ENCODE measurements at places on chromosomes 7 and 10.

- no peak for DNase-seq
Observed at GRCh38 chr7:120717166-120717565, 140.8 kb downstream of the TSPAN12 start.

DNA sequence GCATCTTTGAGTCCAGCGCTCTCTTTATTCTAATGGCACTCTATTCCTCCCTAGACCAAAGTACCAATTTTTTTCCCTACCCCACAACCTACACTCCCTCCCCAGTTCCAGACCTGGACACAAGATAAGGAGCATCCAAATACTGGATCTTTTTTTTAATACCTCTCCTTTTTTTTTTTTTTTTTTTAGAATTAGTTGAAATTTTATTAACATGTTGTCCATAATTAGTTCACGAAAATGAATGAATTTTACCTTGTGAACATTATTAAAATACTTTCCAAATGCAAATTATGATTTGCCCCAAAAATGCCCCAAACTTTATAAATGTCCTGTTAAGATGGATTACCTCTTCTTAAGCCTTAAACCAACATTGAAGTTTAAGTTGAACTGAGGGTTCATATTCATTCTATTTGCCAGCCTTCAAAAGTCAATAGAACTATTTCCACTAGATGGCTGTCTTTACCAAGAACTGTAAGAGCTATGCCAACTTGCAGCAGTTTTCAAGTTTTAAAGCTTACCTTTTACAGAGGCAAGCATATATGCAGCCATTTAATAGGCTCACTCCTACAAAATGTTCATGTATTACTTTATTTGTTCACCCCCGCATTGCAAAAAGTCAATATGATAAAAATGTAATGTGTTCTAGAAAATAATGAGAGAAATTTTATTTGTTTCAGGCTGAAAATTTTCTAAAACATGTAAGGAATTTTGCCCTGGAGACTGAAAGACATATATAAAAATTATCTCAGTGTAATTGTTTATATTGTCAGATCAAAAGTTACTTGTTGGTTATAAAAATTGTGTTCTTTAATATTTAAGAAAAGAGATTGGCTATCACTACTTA lies 39.7 kb upstream of the TNKS2 start:
- DNase-seq = no peak

GRCh38 chr10:95759233-95759826 lies 3.4 kb downstream of the ENTPD1 start:
- DNase-seq = no peak

DNA sequence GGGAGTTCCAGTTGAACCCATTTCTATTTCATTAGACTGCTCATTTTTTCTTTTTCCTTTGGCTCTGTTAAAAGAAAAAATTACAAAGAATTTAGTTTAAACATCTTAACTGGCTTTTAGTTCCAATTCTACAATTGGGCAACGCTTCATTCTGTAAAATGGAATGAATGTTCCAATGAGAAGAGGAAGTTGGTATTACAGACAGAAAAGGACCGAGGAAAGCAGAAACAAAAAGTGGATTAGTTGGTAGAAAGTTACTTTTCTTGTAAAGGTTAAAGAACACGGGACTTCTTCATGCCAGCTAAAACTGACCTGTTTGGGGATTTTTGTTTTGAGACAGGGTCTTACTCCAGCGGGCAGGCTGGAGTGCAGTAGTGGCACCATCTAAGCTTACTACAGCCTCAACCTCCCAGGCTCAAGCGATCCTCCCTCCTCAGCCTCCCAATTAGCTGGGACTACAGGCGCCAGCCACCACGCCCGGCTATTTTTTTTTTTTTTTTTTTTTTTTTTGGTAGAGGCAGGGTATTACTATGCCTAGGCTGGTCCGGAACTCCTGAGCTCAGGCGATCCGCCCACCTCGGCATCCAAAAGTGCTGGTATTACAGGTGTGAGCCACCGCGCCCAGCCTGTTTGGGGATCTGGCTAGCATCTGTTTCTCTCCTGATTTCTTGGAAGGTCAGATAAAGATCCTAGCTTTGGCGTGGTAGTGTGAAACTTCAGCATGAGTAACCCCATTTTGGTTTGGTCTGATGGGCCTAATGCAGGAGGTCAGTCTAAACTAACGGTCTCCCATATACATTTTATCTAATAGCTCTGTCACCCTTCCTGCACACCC lies 1.3 kb upstream of the VDAC2 start:
- DNase-seq = peak; percentile 8

DNA sequence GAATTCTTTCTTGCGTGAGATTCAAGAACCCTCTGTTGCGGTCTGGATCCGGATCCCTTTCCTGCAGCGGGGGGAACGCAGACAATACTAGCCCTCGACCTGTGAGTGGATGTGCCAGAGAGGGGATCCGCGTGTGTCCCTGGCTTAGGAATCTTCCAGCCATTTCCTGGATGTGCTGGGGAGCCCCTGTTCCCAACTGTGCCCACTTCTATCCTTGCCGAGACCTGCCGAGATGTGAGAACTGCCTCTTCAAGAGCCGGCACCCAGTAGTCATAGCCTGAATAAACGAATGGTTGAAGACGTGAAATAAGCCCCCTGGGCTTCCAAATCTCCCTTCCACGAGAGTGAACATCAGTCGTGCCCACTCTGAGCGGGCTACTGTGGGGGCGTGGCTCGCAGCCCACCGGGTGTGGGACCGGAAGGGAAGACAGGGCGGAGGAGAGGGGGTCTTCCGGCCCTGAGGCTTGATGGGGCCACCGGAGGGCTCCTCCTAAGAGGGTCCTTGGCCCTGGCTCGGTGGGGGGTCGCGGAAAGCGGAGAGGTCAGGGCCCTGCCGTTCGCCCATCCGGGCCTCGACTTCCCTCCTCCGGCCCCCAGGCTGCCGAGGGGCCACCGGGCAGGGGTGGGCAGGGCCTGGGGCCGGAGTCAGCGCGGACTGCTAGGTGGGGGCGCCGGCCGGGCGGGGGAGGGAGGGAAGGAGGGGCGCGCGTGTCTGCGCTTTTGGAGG lies 1.3 kb upstream of the CCDC136 start:
- DNase-seq = no peak

DNA sequence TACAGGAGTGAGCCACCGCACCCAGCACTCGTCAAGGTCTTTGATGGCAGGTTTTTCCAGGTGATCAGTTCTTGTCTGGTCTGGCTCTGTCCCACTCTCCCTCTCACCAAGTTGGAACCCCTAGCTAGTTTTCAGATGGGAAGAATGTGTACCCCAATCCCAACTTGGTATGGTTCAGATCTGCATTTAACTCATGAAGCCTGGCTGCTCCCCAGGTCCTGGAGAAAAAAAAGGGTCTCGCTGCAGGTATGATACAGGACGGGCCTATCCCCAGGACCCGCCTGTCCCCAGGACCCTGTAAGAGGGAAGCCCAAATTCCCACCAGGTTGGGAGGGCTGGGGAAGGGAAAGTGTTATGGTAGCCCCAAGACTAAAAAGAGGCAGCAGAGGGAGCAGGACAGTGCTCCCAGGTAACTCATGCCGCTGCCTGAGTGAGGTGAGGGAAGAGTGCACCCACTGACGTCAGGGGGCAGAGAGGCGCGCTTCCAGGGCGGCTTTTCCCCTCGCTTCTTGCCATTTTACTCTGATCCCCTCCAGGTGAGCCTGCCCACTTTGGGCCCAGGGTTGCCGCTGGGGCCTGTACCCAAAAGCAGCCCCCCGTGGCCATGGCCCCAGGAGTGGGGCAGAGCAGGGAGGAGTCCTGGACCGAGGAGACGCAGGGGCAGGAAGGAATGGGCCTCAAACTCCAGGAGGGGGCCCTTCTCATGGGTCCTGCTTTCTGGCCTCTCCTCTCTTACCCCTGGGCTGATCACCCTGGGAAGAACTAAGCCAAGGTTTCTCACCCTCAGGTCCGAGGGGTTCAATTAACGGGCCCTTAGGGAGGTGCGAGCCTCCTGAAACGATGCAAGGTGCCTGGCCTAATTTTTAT lies 36.4 kb upstream of the SRRM3 start:
- DNase-seq = no peak

GRCh38 chr7:92446869-92447344 lies 375 bp upstream of the GATAD1 start:
- no peak for DNase-seq

DNA sequence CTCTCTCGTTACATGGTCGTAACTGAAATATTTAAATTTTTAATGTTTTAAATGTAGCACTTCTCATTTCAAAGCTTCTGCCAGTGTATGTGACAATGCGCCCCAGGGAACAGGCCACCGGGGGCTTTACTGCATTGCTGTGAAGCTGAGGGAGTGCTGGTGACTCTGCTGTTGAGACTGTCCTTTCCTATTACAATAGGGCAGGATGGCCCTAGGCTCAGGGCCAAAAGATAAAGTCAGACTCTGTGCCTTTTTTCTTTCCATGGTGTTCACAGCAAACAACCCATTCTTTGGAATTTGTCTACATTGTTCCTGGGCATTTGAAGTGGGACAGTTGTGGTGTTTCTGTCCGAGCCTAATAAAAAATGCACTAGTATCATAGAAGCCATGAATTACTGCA lies 107.3 kb downstream of the GALNT11 start:
- no peak for DNase-seq

Data from activated CD4-positive, alpha-beta T cell treated with anti-CD3 and anti-CD28 coated beads, Interleukin-2, amount 50 U/mL, for 1 hour (primary cell).